ENCODE measurements at places on chromosomes 11 and 22.
A peak's percentile ranks its signal among the peaks of the same experiment; 100 is the strongest.

DNA sequence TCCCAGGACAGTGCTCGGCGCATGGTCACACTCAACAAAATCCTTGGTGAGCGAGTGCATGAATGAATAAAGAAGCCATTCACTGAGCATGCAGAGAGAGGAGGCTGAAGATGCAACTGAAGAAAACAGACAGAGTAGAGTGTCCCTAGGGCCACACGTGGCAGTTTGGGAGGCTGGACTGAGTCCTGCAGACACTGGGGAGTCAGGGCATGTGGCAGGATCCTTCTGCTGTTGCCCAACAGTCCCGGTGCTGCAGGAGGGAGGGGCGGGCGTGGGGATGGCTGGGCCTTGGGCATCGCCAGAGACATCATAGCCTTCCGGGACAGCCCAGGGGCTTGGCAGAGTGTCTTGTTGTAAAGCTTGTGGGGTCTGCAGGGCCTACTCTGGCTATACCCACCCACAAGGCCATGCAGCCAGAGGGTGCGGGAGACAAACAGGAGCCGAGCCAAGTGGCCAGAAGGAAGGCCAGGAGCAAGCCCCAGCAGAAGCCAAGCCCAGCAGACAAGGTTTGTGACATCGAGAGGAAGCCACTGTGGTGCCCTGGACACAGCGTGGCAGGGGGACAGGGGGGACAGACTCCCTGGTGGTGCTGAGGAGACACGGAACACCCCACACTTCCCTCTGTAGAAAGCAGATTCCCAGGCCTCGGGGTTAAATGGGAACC, 26.7 kb upstream of the FBLN1 start:
- DNase-seq: peak; percentile 63

DNA sequence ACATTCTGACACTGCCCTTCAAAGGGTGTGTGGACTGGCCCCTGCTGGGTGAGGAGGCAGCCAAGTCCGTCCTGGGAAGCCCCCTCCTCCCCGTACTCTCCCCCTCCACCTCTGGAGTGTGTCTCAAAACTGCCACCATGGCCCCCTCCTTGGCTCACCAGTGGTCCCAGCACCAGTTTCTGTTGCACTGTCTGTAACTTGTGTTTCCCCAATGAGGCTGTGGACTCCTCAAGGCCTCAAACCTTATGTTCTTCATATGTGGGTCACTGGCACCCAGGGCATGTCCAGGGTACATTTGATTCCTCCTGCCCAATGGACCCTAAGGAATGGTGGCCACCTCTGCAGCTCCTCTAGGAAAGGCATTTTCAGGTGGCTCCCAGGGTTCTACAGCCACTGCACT, 6.6 kb upstream of the NPTXR start:
- DNase-seq: no peak

DNA sequence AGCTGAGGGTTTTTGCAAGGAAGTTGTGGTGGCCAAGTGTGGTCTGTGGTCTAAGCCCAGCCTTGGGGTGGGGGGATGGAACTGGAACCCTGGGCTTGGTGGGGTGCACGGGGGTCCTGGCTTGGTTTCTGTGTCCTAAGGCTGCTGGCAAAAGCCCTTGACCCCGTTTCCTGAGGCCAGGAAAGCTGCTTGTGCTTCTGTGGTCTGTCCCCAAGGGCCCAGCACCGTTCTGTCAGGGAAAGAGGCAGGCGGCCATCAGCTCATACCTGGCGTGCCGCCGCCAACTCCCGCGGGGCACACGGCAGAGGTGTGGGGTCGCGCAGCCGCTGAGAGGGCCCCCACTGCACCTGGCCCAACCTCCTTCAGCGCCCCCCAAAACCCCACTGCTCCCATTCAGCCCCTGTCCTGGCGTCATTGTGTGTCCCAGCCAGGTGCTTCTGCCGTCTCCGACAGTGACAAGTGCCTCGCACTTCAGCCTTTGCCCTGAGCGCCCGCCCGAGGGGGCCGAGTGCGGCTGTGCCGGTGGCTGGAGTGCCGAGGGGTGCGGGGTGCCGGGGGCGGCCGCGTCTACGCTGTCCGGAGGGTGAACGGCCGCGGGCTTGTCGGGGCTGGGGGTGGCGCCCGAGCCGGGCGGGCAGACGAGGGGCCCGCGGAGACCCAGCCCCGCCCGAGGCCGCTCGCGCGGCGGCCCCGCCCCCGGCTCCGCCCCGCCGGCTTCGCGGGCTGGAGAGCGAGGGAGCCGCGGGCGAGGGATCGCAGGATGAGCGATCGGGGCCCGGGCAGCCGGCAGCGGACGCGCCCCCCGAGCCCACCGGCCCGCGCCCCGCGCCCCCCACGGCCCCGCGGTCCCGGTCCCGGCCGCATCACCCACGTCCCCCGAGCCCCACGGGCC, at the start of gene CNIH2:
TSS of gene CNIH2 (plus strand) at position 705 of the 892 bp plus-strand sequence. CDS start 282 bp downstream, outside the sequence.
- peak; percentile 64 for DNase-seq

DNA sequence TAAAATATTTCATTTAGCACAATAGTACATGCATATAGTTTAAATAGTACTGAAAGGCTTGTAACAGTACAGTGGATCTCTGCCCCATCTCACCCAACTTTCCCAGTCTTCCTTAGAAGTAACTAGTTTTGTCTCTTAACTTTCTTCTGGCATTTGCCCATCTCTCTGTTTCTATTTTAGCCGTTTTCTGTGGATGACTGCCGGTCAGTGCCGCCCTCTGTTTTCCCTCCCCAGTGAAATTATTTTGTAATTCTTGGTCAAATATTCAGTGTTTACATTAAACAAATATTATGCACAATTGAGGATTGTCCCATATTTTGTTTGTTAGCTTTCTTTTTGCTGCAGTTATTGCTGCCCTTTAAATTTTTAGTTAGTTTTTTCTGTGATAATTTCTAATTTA, 8.3 kb downstream of the PDHX start:
- DNase-seq: no peak

- DNase-seq: no peak
Measured at GRCh38 chr11:17331669-17332068, 19.9 kb upstream of the NCR3LG1 start.

DNA sequence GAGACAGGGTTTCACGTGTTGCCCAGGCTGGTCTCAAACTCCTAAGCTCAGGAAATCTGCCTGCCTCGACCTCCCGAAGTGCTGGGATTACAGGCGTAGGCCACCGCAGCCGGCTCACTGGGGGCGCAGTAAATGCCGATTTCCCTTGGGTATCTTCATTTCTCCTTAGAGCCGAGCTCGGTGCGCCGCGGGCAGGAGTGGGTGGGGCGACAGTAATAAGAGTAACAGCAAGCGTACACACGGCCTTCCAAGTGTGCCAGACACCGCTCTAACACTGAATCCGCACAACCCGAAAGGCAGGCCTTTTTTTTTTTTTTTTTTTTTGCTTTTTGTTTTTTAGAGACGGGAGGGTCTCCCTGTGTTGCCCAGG, 500 bp upstream of the ADSL start:
- DNase-seq: peak; percentile 78

Data from NB4 (cell line).